ENCODE measurements at places on chromosomes 4 and X.

GRCh38 chr4:183527326-183527725, 22.5 kb downstream of the ING2 start:
- no peak for DNase-seq

DNA sequence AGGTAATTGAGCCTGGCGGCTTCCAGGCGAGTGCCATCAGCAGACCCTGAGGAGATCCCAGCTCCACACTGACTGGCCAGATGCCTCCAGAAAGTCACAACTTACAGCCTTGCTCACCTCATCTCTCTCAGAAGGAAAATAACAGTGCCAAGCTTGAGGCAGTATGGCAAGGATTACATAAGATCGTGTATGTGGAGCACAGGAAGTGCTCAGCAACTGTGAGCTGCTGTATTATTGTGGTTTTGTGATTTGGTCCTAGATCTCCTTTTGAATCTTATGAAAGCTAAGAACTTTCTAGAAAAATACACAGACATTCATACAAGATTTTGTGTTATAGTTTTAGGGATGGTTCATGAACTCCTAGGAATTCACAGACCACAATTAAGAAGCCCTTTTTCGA, 14.0 kb downstream of the RASL11B start:
- no peak for DNase-seq

DNA sequence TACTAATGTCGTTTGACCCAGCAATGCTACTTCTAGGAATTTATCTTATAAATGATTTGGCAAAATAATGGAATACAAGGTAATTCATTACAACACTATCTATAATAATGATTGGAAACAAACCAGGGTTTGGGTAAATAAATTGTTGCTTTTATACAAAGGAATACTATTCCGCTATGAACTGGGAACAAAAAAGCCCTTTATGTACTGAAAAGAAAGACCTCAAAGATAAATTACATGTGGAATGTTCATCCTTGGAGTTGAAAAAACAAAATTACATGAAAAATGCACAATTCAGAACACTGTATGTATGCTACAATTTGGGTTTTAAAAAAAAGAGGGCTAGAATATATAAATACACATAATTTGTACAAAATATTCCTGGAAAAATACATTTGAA, 5.2 kb upstream of the NUP54 start:
- no peak for DNase-seq

DNA sequence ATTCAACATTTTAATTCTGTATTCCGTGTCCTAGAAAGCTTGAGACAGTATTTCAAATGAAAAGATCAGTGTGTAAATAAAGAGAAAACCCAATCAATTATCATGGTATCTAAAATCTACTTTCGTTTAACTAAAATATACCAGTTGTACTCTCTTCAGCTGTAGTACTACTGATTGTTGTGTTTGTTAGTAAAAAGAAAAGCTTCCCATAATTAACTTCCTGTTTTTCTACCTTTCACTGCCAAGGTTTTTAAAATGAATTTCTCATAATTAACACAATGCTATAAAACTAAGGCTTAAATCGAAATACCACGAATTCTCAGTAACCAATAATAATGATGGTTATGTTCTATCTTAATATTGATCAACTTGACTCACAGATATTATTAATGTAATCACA, 37.4 kb downstream of the PPP3CA start:
- DNase-seq: no peak

DNA sequence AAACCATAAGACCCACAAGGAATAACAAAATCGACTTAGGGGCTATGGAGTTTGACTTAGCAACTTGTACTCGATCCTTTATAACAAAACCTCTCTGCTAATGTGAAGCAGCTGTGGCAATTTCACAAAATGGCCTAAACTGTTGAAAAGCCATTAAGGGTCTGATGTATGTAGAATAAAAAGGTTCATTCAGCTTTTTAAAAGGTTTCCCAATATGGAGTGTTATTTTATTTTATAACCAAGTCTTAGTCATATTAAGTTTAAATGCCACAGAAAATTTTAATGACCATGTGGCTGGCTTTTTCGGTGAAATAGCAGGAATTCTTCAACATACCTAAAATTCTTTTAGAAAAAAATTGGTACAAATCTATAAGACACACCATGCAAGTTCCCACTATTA, 291.8 kb upstream of the HAND2 start:
- DNase-seq: no peak

DNA sequence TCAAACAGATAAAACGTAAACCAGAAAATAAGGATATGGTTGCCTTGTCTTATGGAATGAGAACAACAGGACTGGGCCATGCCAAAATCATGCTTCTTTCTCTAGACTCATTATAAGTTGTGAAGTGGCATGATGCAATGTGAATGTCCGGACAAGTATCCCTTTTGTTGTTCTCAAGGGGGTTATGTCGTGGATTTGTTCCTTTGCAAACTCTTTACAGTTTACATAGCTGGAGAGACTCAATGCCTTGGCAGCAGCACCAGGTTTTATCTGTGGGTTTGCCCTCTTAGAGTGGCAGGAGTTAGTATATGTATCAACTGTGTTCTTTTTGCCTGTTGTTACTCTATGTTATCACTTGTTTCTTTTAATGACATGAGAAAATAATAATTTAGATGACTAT, 41.4 kb downstream of the SPRY1 start:
- no peak for DNase-seq

- DNase-seq: no peak
These were observed at the start of gene MXD4 for GRCh38 chr4:2261853-2262144. Gene MXD4 (minus strand): TSS chr4:2262109. CDS start chr4:2261980, 129 bp downstream.

GRCh38 chrX:22043872-22044271, 11.7 kb downstream of the PHEX start:
- DNase-seq: no peak

DNA sequence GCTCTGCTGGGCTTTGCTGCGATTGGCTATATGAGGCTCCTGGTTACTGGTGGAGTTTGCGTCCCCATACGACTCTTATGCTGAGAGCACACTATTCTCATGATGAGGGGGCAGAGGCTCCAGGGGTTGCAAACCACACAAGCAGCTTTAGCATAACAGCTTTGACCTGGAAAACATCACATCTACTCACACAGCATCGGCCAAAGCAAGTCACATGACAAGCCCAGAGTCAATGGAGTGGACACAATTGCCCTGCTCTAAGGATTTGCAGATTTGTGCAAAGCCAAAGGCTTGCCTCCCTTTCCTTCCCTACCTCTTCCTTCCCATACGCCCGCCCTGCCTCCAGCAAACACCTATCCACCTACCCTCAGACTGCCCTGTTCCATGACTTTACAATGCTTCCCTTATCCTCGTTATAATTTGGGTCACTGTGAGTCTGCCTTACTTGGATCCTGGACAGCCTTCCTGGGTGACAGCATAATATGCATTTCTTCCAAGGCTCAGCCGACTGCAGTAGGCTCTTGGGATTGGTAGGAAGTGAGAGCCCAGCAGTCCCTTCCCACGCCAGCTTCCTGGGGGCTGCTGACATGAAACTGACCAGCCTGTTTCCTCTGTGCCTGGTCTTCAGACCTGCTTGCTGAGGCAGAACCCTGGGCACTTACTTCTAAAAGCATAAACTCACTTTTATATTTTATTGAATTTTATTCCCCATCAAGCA, 208.2 kb upstream of the PSAPL1 start:
- DNase-seq: no peak

DNA sequence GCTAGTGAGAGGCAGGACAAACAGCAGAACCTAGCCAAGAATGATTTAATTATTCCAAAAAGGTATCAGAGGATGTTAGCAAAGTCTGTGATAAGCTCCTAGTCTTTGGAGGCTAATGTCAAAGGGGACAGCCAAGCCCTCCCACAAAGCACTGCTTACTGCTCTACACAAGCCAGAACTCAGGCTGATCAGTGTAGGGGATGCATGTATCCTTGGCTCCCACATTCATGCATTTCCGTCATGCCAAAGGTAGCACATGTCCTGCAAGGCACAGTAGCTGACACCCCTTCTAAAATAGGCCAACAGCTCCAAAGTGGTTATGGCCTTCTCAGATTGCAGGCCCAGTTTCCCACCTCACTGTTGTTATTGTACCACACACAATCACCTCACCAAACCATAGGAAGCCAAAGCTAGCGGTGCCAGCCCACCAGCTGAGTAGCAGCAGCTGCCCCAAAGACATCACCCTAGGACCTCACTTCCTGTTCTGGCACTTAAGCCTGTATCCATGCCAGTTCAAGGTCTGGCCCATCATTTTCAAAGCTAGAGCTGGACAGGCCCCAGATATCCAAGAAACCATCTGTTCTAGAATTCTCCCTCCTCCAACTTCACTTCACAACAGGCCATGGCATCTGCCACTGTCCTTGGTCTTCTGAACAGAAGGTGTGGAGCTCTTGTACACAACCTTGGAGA, 40.9 kb downstream of the TSPAN5 start:
- DNase-seq: peak; percentile 7

DNA sequence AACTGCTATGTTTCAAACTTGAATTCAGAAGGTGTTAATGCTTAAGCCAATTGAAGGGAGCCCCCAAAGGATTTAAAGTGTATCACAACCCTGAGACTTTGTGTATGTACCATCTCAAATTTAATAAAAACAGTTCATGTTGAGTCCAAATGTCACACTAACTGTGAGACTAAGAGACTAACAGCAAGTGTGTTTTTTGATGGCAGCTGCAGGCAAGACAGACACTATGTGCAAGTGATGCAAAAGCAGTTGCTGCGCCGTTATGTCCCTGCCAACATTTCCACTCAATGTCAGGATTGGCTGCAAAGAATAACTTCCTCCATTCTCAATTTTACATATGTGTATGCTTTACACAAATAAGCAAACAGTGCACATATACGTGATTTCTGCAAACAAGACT, 594.6 kb downstream of the IL15 start:
- DNase-seq: no peak

GRCh38 chr4:80471756-80472155, 136.2 kb downstream of the CFAP299 start:
- peak; percentile 26 for DNase-seq

- DNase-seq: no peak
These were observed 43.6 kb downstream of the RTL9 start for GRCh38 chrX:110402091-110402849.

GRCh38 chr4:20684852-20685763, 15.2 kb upstream of the PACRGL start:
- DNase-seq: no peak

DNA sequence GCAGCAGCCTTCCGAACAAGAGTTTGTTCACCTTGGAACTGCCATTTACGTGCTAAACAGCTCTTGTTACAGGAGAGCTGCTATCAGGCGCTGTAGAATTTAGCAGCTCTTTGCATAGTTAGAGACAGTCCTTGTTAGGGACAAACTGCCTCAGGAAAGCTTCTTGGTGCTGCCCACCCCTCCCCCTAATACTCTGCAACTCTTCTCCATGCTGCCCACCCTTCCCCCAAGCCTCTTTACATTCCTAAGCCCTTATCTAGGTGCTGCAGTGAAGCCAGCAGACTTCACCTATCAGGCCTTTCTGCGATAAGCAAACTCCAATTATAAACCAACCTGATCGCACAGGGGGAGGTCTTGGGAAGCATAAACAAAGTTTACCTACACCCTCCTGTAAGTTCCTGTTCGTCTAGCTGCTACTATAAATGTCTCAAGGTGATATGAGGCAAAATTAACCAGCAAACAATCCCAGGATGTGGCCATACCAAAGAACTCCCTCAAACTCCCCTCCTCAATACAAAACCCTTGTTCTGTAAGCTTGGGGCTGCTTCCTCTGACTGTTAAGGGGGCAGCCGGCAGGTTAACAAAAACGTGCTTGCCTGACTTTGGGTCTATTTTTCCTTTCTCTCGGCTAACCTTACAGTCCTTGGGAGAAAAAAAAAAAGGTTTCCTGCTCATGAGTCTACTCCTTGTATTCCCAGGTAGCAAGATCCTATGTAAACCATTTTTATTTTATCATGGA, 74.0 kb upstream of the GC start:
- no peak for DNase-seq

GRCh38 chr4:32112891-32113290, 1392.7 kb downstream of the PCDH7 start:
- DNase-seq: no peak

DNA sequence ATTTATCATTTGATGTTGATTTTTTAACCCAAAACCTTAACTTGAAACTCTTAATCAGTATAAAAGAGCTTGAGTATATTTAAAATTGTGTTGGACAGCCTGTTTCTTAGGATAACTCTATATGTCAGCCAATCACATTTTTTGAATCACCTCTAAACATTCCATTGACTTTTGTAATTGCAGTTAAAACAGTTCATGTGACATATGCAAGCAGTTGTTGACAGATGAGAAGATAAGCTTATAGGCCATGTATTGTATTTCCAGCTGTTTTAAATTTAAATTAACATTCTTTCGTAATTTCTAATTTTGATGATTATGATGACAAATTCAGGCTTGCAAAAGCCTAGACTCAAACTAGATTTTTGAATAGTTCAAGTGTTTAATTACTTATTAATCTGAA, 17.4 kb downstream of the VEGFC start:
- no peak for DNase-seq

DNA sequence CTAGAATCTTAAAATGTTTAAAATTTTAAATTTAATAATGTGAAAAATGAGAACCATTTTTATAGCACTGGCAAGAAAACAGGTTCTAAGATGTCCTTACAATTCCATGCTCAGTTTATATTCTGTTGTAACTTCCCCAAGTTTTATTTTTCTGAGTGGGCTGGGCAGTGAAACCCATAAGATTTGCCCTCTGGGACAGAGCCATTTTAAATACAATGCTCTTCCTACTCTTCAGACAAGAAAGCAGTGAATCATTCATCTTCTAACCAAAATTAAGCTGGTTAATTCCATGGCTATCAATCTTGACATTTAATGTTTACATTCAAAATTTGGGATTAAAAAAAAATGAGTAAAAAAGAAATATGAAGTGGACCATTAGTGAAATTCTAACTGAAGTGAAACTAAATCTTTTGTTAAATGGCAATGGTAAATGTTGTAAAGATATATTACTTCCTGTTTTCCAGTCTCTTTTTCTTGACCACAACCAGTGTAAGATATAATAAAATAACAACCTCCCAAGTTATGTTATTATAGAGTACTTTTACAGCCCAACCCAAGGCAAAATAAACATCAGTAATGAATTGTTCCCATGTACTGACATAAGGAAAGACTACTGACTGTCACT, 37.2 kb upstream of the PTPN13 start:
- DNase-seq: peak; percentile 20

GRCh38 chrX:39601231-39602177, 496.3 kb downstream of the BCOR start:
- no peak for DNase-seq

DNA sequence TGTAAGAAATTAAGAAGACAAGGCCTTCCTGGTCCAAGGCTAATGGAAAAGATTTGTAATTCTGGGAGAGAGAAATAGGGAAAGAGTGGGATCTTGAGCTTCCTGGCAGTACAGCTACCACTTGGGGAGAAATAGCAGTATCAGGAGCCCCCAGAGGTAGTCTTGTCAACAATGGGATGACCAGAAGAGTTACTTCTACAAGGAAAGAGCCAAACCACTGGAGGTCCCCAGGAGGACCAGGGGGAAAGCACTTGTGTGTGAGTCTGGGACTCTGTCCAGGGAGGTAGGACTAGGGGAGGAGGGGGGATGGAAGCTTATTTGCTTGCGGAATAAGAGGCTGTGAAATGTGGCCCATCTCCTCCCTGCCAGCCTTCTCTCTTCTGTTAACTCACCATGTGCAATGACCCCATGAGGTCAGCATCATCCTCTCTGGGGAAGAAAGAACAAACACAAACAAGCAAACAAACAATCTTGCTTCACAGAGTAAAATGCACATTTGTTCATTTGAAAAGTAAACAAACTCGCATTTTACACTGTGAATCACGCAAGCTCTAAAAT, 160.1 kb downstream of the STK32B start:
- DNase-seq: no peak

GRCh38 chrX:103293118-103293517, 16.6 kb upstream of the TCEAL5 start:
- no peak for DNase-seq

GRCh38 chr4:125112536-125112935, 202.2 kb upstream of the FAT4 start:
- no peak for DNase-seq
